ENCODE measurements at places on chromosomes 5 and 9.

DNA sequence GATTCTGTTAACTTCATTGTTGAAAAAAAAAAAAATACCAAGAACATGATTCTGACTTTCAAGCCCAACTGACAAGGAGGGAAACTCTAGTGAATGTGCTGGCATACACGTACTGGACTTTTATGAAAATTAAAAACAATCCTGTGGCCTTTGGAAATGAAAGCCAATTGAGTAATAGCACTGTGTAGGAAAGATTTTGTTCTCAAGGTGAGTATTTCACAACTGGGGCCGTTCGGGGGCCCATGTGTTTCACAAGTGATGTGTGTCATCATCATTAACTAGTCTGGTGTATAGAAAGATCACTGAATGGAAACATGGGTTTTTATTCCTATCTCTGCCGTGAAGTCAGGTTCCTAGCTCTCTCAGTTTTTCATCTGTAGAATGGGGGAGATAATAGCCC lies 605.0 kb upstream of the CLINT1 start:
- DNase-seq: no peak

GRCh38 chr5:170597872-170598271 lies 94.1 kb downstream of the KCNIP1 start:
- no peak for DNase-seq

DNA sequence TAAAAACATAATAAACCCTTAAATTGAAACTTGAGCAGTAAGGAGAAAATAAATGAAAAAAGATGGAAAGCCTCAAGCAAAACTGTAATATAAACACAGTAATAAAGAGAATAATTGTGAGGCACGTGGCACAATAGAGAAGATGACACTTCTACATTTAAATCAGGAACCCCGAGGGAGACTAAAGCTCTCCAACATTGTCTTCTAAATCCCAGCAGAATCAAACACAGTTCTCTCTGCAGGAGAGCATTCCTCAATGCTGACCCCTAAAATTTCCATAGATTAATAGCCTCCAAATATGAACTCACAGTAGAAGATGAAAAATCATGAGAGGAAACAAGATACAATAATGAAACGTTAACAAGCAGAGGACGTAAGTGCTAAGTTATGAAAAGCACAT lies 721.2 kb upstream of the COX7C start:
- no peak for DNase-seq

DNA sequence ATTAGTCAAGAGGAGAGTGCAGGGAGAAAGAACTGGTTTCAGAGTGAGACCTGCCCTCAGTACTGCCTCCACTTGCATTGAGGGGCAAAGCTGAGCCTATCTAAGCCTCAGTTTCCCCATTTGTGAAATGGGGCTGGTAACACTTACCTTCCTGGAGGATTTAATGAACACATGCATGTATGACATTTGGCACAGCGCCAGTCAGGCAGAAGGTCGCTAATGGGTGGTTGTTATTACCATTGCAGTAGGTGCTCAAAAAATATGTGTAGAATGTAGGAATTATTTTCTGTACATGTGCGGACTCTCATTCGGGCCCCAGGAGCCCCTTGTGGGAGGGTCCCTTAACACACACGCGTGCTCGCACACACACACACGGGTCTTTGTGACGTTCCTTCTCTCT lies 10.9 kb downstream of the FAT2 start:
- no peak for DNase-seq

DNA sequence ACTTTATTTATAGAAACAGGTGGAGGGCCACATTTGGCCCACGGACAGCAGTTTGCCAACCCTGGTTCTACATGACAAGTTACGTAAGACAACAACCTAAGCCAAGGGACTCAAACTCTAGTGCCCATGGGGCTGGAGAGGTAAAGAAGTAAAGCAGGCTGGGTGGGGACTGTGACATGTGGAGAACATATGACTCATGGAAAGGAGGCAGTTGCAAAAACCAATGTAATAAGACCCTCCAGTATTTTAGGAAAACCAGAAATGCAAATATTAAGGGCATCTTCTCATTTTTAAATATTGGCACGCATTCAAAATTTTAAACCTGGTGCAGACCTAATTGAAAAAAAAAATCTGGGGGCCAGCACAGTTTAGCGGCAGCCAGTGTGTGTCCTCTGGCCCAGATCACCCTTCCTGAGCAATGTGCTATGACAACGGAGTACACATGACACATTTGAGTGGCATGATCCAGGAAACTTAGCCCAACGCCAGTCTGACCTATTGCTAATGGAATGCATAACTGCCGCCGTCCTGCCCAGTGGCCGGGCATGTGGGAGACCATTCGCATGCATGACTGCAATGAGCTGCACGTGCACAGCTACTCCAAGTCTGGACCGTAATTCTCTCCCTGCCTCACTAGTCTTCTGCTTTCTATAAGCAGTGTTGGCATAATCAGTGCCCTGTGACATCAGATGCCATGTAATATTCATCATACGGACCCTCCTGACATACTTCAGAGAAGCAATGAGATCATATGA lies 97.2 kb downstream of the SH3TC2 start:
- DNase-seq: peak; percentile 43

All from pancreas (tissue), 10 donors.